ENCODE measurements at places on chromosomes 2 and 18.
A peak's percentile ranks its signal among the peaks of the same experiment; 100 is the strongest.

- no peak for DNase-seq
These were observed 144.6 kb downstream of the CABLES1 start for GRCh38 chr18:23279931-23280330.

GRCh38 chr2:241695651-241696050 lies 6.2 kb upstream of the ING5 start:
- peak; percentile 49 for DNase-seq

- no peak for DNase-seq
These were observed 142.3 kb upstream of the KCNJ3 start for GRCh38 chr2:154556146-154556545.

- DNase-seq, result peak; percentile 76
These were observed 28.7 kb upstream of the RPRD1A start for GRCh38 chr18:36095936-36096519.

Measured in AG10803 (cell line).